Astrocyte (in vitro differentiated cells and primary cell): ENCODE measurements at places on chromosomes 7 and 10. TPM values are rescaled to one million over a fixed set of nuclear protein-coding genes. Genes with fewer than 3 reads are reported as not detected.

GRCh38 chr7:12320987-12321647 lies 82.5 kb downstream of the VWDE start:
- DNase-seq, result peak; percentile 5

The TSPAN33 gene
- total RNA-seq, result 6.5 and 6.8 TPM in 2 replicates

DNA sequence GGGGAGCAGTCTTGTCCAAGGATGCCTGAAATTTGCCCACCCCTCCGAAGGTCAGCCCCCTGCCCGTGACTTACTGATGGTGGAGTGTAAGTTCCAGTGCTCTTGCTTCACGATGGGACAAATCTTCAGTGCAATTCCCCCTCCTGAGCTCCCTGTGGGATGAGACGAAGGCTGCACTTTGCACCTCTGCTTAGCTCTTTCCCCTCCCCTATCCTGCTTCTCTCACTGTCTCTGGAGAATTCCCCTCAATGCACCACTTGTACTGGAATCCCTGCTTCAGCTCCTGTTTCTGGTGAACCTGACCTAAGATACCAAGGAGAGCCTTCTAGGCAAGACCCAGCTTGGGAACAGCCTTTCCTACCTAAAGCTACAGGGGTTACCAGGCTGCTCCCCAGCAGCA lies 122.9 kb upstream of the ZMIZ1 start:
- DNase-seq, result no peak

The NME8 gene
- not detected in 2 replicates for total RNA-seq

- no peak for DNase-seq
Observed at GRCh38 chr10:102068216-102068615, 3.1 kb downstream of the HPS6 start.

DNA sequence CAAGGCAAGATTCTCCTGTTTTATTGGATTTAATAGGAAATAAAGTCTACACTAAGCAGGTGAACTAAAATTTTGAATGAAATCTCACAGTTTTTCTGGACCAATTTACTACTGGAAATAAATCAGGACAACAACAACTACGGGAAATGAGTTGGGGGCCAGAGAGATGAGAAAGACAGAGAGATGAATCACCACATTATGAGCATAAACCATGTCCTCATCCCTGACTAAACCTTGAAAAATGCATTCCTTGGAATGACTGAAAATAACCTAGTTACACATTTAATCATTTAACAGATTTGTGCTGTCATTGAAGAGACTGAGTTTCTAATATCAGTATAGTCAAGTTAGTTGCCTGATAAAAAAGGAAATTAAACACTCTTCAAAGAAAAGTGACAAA lies 608.4 kb upstream of the KCND2 start:
- peak; percentile 79 for DNase-seq

DNA sequence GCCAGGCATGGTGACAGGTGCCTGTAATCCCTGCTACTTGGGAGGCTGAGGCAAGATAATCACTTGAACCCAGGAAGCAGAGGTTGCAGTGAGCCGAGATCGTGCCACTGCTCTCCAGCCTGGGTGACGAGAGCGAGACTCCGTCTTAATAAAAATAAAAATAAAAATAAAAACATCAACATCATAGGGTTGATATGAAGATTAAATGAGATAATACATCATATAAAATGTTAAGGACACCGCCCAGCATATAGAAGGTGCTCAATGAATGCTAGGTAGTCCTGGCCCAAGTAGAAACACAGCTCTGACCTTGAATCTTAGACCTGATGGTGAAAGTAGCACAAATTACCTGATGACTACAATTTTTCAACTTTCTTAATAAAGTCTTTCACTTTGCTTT lies 74.0 kb downstream of the PAX2 start:
- no peak for DNase-seq

The TMEM225B gene
- total RNA-seq, result 0.23 and 0.43 TPM in 2 replicates

- DNase-seq, result no peak
Observed at GRCh38 chr7:123552641-123553040, 5.0 kb downstream of the NDUFA5 start.

The GIMAP8 gene
- not detected in 2 replicates for total RNA-seq
